ENCODE measurements at places on chromosomes 11 and 22.
A peak's percentile ranks its signal among the peaks of the same experiment; 100 is the strongest.

DNA sequence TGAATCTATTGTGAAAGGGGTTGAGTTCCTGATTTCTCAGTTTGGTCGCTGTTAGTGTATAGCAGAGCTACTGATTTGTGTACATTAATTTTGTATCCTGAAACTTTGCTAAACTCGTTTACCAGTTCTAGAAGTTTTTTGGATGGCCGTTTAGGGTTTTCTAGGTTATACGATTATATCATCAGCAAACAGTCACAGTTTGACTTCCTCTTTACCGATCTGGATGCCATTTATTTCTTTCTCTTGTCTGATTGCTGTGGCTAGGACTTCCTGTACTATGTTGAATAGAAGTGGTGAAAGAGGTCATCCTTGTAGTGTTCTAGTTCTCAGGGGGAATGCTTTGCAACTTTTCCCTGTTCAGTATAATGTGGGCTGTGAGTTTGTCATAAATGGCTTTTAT is 24.6 kb upstream of the OOSP4B start:
- no peak for DNase-seq

DNA sequence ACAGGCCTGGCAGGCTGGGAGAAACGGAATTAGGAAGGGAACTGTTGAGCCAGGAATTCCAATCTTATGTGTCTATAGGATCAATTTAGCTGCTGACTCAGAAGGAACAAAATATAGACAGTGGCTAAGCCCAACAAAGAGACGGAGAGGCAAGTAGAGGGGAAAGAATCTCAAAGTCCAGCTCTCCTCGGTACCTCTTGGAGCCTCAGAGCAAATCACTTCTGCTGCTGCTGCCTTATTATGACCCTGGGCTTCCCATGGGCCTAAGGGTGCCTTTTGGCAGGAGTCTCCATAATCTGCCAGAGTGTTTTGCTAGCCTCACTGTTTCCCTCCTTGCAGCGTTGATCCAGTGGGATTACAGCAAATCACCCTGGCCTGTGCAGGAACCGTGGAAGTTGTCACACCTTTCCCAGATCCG is 31.7 kb downstream of the PAX6 start:
- peak; percentile 48 for DNase-seq

DNA sequence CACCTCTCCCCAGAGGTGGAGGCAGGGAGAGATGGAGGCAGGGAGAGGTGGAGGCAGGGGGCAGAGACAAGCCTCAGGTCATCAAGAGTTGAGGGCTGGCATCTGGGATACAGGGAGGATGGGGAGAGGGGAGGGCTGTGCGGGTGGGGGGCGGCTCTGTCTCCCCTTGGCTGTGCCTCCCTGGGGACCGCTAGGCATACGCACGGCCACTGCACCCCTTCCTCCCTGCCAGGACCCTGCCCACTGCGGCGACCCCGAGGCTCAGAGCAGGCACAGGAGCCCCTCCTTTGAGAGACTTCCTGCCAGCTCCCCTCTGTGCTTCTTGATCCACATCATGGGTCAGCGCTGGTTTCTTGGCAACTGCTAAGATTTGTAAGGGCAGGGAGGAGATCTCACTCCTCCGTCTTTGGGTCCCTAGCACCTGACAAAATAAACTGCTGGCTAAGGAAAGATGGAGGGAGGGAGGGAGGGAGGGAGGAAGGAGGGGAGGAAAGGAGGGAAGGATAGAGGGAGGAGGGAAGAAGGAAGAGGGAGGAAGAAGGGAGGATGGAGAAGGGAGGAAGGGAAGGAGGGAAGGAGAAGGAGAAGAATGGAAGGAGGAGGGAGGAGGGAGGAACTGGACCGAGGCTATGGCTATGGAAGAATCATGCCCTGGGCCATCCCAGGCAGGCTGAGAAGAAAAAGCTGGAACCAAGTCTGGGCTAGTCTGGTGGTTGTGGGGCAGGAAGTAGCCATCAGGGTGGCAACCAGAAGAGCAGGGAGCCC is 18.5 kb downstream of the PRR33 start:
- no peak for DNase-seq

- no peak for DNase-seq
Measured at GRCh38 chr11:32168924-32169323, 78.0 kb downstream of the RCN1 start.

GRCh38 chr11:69245041-69245440 is 48.9 kb upstream of the MYEOV start:
- DNase-seq: no peak

DNA sequence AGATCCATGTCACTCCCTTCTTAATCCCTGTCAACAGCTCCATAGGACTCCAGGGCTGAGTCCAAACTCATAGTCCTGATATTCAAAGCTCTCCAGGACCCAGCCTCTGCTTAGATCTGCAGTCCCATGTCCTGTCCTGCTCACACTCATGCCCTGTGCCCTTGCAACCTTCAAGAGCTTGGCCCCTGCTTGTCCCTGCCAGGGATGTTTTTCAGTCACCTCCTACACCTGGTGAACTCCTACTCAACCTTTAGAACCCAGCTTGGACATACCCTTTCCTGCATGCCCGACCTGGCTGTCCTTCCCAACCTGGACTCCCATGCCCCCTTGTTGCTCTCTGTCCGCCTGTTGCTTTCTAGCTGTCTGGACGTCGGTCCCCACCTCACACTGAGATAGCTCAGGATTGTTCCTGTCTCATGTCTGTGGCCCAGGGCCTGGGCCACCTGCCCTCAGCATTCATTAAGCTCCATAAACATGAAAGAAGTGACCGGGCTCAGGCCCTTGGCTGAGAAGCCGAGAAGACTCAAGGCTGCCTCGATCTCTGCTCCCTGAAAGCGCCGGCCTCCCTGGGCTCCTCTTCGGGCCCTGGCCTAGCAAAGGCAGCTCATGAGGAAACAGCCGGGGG is 48.8 kb upstream of the RTL6 start:
- no peak for DNase-seq

- DNase-seq: no peak
Measured at GRCh38 chr11:126109941-126110731, 47.5 kb upstream of the CDON start.

Data from RKO (cell line).